Peyer's patch (tissue), 4 donors: ENCODE measurements at places on chromosomes 13 and 19. TPM values are rescaled to one million over a fixed set of nuclear protein-coding genes. Genes with fewer than 3 reads are reported as not detected.

The CAPS gene
- 44.6 TPM for total RNA-seq

The TNNI3 gene
- total RNA-seq = not detected

The IFNL1 gene
- total RNA-seq = not detected

DNA sequence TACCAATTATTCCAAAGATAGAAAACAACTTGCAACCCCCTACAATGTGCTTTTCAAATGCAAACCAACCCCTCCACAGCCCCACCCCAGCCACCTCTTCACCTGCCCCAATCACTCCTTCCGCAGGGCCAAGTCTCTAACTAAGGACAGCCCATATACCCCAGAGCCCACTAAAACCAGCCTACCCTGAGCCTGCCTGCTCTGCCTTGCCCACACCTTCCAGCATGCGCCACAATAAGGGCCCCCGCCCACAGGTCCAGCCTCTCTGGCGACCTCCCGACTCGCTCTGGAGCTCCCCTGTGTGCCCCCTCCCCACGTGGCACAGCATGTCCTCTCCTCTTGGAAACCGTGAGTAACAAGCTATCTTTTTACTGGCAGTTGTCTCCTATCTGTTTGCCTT is 42.8 kb upstream of the MEDAG start:
- no peak for DNase-seq

- DNase-seq = no peak
Measured at GRCh38 chr19:55485439-55486011, 537 bp downstream of the NAT14 start.

DNA sequence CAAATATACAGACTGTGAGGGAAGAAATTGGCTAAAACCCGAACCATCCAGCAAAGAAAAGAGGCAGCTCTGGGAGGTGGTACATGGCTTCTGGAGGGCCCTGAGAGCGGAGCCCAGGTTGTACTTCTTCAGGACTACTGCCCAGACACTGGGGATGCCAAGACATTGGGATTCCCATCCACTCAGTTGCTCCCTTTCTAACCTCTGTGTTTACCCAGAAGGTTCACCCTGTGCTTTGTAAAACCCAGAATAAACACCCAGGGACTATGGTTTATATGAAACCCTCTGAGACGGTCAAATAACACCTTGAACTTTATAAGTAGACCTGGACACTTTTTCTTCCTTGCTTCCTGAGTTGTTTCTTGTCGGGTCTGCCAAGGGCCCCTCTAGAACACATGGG is 9.7 kb downstream of the MEIOSIN start:
- no peak for DNase-seq

- DNase-seq = no peak
Measured at GRCh38 chr13:20984879-20985278, 76.5 kb downstream of the LATS2 start.

DNA sequence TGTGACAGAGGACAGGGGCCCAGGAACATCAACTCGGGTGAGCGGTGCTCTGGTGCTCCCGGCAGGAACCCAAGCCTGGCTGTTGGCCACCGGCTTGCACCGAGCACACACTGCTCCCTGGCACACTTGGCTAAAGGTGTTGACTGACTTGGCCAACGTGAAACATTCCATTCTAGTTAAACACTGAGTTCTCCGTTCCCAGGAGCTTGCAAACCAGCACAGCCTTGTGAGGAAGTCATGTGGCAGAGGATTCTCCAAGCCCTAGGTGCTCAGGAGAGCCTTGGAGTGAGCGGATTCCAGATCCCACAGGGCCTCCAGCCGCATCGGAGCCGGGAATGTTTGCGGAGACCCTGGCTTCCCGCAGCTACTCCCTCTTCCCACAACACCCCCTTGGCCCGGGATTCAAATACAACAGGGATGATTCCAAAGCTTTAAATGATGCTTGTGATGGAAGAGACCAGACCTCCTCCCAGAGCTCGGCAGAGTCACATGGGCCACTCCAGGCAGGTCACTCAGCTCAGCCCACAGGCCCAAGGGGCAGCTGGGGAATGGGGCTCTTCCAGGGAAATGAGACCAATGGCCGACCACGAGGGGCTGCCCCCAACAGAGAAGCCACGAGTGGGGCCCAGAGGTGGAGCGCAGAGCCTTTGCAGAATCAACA is 2.9 kb downstream of the C13orf46 start:
- DNase-seq = no peak

GRCh38 chr19:44912854-44913253 is 1.6 kb upstream of the APOC1 start:
- no peak for DNase-seq

DNA sequence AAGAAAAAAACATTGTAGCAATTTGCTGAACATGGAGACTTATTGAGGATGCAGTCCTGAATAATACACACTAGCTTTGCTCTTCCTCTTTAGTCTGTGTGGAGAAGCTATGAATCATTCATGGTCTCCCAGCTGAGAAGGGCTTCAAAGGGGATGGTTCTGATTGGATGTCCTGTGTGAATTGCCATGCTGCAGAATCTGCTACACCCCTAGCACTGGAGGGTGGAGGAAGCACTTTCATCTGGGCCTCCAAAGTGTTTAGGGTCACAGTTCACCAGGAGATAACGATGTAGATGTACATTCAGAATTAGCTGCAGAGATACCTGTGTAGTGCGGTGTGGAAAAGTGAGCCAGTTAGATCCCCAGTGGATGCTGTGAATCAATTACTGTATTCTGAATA is 321.1 kb upstream of the EDNRB start:
- no peak for DNase-seq

The GSX1 gene
- not detected for total RNA-seq
